ENCODE measurements at places on chromosomes 3 and 15.

DNA sequence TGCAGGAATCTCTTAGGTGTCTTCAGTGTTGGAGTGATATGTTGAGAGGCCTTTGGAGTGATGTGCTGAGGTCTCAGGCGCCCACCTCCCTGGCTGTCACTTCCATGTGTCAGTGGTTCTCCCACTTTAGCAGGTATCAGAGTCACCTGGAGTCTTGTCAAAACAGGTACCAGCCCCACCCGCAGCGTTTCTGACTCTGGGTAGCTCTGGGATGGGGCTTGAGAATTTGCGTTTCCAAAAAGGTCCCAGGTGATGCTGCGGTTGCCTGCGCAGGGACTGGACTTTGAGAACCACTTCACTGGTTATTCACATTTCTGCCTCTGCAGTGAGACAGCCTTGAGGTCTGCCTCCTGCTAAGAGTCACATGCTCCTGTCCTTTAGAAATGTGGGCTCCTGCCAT, 15.5 kb downstream of the UMPS start:
- no peak for DNase-seq

DNA sequence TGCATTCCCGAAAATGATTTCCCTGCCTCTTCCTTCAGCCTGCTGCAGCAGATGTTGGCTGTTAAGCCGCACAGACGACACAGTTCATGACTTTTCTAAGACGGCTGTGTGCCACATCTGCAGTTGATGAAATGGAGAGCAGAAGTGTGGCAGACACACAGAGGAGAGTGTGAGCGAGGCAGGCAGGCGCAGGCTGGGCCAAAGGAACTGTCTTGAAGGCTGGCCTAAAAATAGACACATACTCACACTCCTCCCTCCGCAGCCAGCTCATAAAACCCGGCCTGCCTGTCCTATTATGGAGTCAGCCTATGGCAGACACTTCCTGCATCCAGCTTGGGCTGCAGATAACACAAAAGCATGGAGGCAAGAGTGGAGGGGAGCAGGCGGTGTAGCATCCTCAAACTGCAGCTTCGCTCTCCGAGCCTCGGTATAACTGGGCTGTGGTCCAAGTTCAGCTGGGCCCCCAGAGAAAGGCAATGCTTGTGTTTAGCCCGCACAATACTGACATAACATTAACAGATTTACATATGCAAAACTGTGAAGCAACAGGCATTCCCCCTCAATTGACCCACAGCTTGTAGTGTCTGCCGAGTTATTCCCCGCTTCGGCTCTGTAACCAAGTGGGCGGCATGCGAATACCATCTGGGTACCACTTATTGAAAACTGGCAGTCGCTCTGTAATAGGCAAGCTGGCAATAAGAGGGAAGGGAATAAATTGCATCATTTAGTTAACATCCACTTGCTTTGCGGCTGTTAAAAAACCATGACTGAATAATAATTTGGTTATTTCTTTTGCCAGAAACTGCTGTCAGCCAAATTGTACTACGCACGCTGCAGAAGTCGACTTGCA, 40.8 kb downstream of the FOXP1 start:
- no peak for DNase-seq

DNA sequence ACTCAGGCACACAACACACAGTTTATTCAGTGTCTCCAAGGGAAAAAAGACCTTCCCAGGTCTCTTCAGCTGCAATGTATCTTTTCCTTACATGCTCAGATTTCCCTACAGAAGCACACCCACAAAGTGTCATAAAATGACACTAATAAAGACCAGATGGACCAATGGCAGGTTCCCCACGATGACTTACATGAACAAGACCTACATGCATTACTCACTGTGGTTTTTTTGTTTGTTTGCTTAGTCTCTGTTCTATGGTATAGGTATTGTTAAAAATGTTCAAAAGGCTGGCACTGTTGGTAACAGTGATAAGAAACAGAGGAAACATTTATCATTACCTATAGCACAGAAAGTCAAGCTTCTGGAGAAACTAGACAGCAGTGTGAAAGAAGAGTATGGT, 318.2 kb upstream of the TMCO5A start:
- no peak for DNase-seq

DNA sequence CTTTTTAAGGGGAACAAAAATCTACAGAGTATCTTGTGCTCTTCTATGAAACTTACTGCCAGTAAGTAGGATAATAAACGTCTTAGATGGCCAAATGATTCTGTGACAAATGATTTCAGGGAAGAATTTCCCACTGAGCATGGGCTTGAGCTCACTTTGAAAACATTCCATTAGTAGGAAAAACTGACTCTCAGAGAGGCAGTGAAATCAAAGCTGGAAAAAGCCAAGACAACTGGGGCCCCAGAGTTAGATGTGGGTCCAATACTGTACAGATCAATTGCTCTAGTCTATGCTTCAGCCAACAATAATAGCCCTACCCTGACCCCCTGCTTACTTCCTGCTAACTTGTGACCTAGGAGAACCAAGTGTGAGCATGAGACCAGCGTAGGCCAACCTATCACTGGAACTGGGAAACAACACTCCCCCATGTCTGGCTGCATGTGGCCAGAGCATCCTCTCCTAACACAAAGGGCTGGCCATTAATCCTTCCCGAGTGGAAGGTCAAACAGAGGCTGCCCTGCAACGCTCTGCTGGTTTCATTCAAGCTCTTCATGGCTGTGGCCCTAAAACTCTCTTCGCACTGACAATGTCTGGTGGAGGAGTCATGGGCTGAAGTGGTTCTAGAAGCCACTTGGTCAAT, 68.8 kb downstream of the FOXB1 start:
- no peak for DNase-seq

All from HTR-8/SVneo (cell line).